ENCODE measurements at places on chromosomes 6 and 20. TPM values are rescaled to one million over a fixed set of nuclear protein-coding genes. Genes with fewer than 3 reads are reported as not detected.
A peak's percentile ranks its signal among the peaks of the same experiment; 100 is the strongest.

- no peak overlapping the region for H3K4me3 ChIP-seq
- H3K4me1 ChIP-seq: peaks cover 4% of the 10 kb centered on the region
- no peaks in the 10 kb centered on the region for H3K27me3 ChIP-seq
- H3K27ac ChIP-seq: no peak overlapping the region
- DNase-seq: no peak
These were observed 37.9 kb downstream of the ZC3H12D start for GRCh38 chr6:149446791-149447376.

GRCh38 chr20:14687313-14687712 lies 349.9 kb upstream of the FLRT3 start:
- H3K27me3 ChIP-seq: no peaks in the 10 kb centered on the region
- H3K36me3 ChIP-seq: no peaks in the 10 kb centered on the region
- DNase-seq: no peak

Gene REM1
- total RNA-seq: not detected

DNA sequence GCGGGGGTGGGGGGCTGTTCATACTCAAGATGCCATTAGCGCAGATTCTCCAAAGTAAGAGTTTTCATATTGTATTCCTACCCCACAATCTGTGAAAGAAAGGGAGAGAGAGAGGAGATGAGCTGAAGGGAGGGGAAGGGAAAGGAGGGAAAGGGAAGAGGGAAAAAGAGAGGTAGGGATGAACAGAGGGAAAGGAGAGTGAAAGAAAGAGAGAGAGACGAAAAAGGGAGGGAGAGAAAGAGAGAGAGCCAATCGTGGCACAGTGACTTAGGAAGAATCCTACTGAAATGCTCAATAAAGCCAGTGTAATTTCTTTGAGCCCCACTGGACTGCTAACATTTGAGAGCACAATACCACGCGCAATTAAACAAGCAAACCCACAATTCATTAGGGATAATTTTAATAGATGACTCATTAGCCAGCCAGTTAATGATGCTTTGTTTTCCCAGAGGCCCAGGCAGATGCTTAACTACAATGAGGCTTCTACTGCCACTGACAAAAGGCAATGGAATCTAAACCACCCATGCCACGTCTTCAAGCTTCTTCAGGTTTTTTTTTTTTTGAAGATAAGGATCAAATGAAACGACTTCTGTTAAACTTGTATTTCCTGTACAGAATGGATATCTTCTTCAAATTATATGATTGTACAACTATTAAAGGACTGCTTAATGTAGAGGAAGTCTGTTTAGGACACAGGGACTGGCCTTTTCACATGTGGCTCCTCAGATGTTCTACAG lies 306.8 kb downstream of the FOXC1 start:
- H3K27me3 ChIP-seq: no peaks in the 10 kb centered on the region
- no peak for DNase-seq
- no peaks in the 10 kb centered on the region for H3K36me3 ChIP-seq
- H3K4me1 ChIP-seq: peaks cover 20% of the 10 kb centered on the region

GRCh38 chr20:10603971-10604864 lies 69.6 kb downstream of the JAG1 start:
- no peak overlapping the region for H3K27ac ChIP-seq
- peaks cover 9% of the 10 kb centered on the region for H3K4me1 ChIP-seq

Gene BHLHE23
- not detected for total RNA-seq

DNA sequence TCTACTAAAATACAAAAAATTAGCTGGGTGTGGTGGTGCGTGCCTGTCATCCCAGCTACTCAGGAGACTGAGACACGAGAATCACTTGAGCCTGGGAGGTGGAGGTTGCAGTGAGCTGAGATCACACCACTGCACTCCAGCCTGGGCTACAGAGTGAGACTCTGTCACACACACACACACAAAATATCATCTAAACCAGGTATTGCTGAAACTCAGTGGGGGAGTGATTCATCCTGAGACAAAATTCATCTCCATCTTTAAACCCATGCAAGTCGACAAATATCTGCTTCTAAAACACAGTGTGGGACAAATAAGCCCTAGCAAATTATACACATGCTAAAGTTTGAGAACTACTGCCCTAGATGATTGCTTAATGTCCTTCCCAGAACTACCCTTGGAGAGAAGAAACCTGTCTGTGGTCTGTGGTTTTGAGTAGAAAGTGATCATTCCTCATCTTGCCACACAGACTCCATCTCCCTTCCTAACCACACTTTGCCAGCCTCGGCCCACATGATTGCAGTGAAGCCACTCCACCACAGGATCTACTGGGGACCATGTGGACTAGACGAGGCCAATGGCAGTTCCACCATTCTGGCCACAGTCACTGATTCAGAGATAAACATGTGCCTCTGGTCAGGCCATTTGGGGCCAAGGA lies 130.3 kb downstream of the OPRM1 start:
- peak; percentile 53 for DNase-seq
- H3K36me3 ChIP-seq: peaks cover 65% of the 10 kb centered on the region
- H3K4me3 ChIP-seq: no peak overlapping the region
- no peaks in the 10 kb centered on the region for H3K27me3 ChIP-seq
- H3K4me1 ChIP-seq: peaks cover 67% of the 10 kb centered on the region
- H3K27ac ChIP-seq: peak overlapping the region; percentile 51

DNA sequence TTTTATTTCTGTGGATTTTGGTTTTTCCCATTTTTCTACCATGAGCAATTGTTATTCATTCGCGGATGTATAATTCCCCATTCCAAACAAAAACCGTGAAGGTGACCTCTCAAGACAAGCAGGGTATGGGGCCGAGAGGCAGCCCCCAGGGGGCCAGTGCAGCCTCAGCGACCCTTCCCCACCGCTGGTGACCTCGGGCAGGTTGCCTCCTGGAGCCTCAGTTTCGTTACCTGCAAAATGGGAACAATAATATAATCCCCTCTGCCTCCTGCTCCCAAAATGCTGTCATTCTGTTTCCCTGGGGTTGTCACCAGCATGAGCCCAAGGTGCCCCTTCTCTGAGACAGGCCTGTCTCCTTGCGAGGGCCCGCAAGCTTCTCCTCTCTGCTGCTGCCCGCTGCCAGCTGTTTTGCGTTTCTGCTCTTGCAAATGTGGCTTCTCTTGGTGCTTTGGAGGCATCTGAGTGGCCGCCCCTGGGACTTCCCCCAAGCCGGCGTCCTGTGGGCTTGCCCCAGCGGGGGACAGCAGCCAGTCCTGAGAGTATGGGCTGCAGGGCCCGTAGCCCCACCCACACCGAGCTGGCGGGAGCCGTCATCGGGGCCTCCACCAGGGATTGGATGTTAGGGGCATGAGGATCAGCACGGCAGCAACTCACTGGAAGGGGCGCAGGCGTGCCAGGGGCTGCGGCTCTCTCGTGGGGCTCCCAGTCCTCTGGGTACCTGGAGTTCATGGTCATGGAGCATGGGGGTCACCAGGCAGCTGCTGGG lies 161.9 kb downstream of the TAF4 start:
- H3K4me1 ChIP-seq: no peaks in the 10 kb centered on the region
- no peak overlapping the region for H3K4me3 ChIP-seq
- no peaks in the 10 kb centered on the region for H3K27me3 ChIP-seq
- H3K36me3 ChIP-seq: no peaks in the 10 kb centered on the region
- DNase-seq: no peak
- no peak overlapping the region for H3K27ac ChIP-seq

- no peak overlapping the region for H3K4me3 ChIP-seq
- DNase-seq: peak; percentile 45
- H3K4me1 ChIP-seq: peaks cover 7% of the 10 kb centered on the region
These were observed 43.2 kb downstream of the YTHDF1 start for GRCh38 chr20:63172726-63173125.

DNA sequence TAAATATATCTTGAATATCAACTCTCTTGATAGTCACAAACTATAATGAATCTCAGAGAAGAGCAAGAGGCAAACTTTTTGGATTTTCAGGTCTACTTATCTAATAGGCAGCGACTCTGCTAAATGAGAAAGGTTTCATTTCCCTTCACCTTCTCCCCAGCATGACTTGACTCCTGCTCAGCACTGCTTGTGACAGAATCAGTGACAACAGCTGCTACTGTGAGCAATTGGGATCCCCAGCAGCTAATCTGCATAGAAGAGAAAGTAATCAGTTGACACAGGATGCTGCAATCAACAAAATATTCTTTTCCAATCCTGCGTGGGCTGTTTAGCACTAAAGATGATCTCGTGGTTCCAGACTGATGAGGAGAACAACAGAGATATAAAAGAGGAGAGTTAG lies 205.5 kb downstream of the MMUT start:
- no peak overlapping the region for H3K4me3 ChIP-seq
- no peaks in the 10 kb centered on the region for H3K27me3 ChIP-seq
- no peak overlapping the region for H3K27ac ChIP-seq
- H3K4me1 ChIP-seq: no peaks in the 10 kb centered on the region
- H3K36me3 ChIP-seq: no peaks in the 10 kb centered on the region

Gene CALHM6
- 7.1 TPM for total RNA-seq

Gene ADTRP
- 26.3 TPM for total RNA-seq

- H3K27ac ChIP-seq: no peak overlapping the region
- no peaks in the 10 kb centered on the region for H3K36me3 ChIP-seq
- H3K27me3 ChIP-seq: peaks cover 3% of the 10 kb centered on the region
These were observed 54.3 kb downstream of the ID4 start for GRCh38 chr6:19891451-19891850.

DNA sequence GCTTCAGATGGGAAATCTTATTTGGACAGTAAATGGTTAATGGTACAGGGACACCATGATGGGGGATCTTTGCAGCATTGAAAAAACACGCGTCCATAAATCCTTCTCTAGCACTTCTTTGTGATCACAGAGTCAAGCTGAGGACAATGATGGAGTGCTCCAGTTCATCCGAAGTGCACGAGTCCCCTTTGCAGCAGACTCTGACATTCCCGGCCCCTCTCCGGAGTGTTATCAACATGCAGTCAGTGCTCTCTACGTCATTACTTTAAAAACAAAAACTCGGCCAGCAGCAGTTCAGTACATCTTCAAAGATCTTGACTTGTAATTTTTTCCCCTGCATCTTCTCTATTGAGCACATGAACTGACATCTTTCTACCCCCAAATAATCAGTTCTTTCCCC lies 185.5 kb upstream of the AKAP12 start:
- no peaks in the 10 kb centered on the region for H3K27me3 ChIP-seq
- no peak overlapping the region for H3K4me3 ChIP-seq
- H3K4me1 ChIP-seq: no peaks in the 10 kb centered on the region
- peaks cover 42% of the 10 kb centered on the region for H3K36me3 ChIP-seq
- H3K27ac ChIP-seq: no peak overlapping the region
- no peak for DNase-seq

- H3K27ac ChIP-seq: peak overlapping the region; percentile 100
- peaks cover 31% of the 10 kb centered on the region for H3K36me3 ChIP-seq
- peaks cover 37% of the 10 kb centered on the region for H3K4me1 ChIP-seq
These were observed 1.7 kb downstream of the STX16 start for GRCh38 chr20:58652606-58653294.

GRCh38 chr6:18515767-18516166 lies 128.6 kb downstream of the RNF144B start:
- DNase-seq: no peak
- H3K27ac ChIP-seq: no peak overlapping the region
- no peaks in the 10 kb centered on the region for H3K36me3 ChIP-seq
- H3K27me3 ChIP-seq: peaks cover 3% of the 10 kb centered on the region

DNA sequence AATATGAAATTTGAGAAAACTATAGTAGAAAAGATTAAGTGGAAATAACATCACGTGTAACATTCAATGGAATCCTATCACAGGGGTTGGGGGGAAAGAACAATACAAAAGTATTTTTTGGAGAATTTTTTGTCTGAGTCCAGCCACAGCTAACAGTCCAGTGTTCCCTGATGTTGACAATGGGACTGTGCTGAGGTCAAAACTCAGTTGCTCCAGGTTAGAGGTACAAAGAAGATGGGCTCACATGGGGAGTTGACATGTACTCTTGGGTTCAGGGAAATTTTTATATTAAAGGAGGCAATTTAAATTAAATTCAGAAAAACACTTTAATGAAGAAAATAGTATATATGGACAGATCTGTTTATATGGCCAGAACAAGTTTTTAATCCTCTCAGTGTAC lies 995 bp downstream of the MYCT1 start:
- no peaks in the 10 kb centered on the region for H3K4me1 ChIP-seq
- peaks cover 21% of the 10 kb centered on the region for H3K27me3 ChIP-seq
- H3K36me3 ChIP-seq: no peaks in the 10 kb centered on the region
- no peak overlapping the region for H3K27ac ChIP-seq
- no peak for DNase-seq
- H3K4me3 ChIP-seq: no peak overlapping the region

- H3K27ac ChIP-seq: no peak overlapping the region
- H3K4me1 ChIP-seq: peaks cover 9% of the 10 kb centered on the region
- H3K4me3 ChIP-seq: no peak overlapping the region
- no peak for DNase-seq
- H3K27me3 ChIP-seq: peaks cover 11% of the 10 kb centered on the region
These were observed 4.2 kb upstream of the PHIP start for GRCh38 chr6:79082304-79082703.

- no peak overlapping the region for H3K4me3 ChIP-seq
- no peaks in the 10 kb centered on the region for H3K27me3 ChIP-seq
- no peak for DNase-seq
- H3K4me1 ChIP-seq: peaks cover 8% of the 10 kb centered on the region
- H3K36me3 ChIP-seq: peaks cover 3% of the 10 kb centered on the region
- H3K27ac ChIP-seq: no peak overlapping the region
These were observed 12.4 kb downstream of the FRS3 start for GRCh38 chr6:41767112-41767833.

DNA sequence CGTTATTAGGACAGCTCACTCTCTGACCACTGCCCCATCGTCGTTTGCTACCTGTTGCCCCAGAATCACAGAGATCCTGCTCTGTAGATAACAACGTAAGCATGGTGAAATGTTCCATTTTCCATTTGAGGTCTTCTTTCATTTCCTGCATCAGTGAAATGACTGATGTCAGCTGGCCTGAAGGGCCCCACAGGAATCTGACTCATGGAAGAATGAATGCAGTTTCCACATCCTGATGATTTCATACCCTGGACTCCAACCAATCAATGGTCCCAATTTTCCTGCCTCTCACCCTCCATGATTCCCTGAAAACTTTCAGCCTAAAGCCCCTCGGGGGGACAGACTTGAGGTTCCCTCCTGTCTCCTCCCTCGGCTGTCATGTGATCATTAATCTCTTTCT lies 394.4 kb upstream of the CDH4 start:
- H3K27ac ChIP-seq: no peak overlapping the region
- H3K4me1 ChIP-seq: peaks cover 2% of the 10 kb centered on the region
- H3K4me3 ChIP-seq: no peak overlapping the region
- no peaks in the 10 kb centered on the region for H3K27me3 ChIP-seq
- DNase-seq: no peak

- H3K4me1 ChIP-seq: no peaks in the 10 kb centered on the region
- H3K36me3 ChIP-seq: no peaks in the 10 kb centered on the region
- H3K4me3 ChIP-seq: no peak overlapping the region
- H3K27ac ChIP-seq: no peak overlapping the region
- DNase-seq: no peak
These were observed 78.3 kb downstream of the TRAM2 start for GRCh38 chr6:52498538-52499017.

Gene HCK
- not detected for total RNA-seq

- H3K27me3 ChIP-seq: no peaks in the 10 kb centered on the region
- H3K4me1 ChIP-seq: peaks cover 2% of the 10 kb centered on the region
- H3K27ac ChIP-seq: no peak overlapping the region
- no peak for DNase-seq
- H3K4me3 ChIP-seq: no peak overlapping the region
These were observed 299.4 kb downstream of the ZFAND3 start for GRCh38 chr6:38118791-38119365.

- no peak overlapping the region for H3K4me3 ChIP-seq
- H3K27ac ChIP-seq: no peak overlapping the region
- no peaks in the 10 kb centered on the region for H3K36me3 ChIP-seq
- peaks cover 6% of the 10 kb centered on the region for H3K27me3 ChIP-seq
- DNase-seq: no peak
These were observed 628.2 kb downstream of the CDH26 start for GRCh38 chr20:60586269-60587050.

GRCh38 chr6:133241086-133241900 lies at the start of gene EYA4:
Gene EYA4, plus strand, starts transcription at chr6:133241357. Its CDS starts 33,424 bp downstream, at chr6:133274781.
- H3K4me1 ChIP-seq: peaks cover 10% of the 10 kb centered on the region
- no peak within 1 kb of the TSS for H3K27ac ChIP-seq
- no peak for DNase-seq
- H3K36me3 ChIP-seq: no peaks in the 10 kb centered on the region
- H3K27me3 ChIP-seq: peaks cover 40% of the 10 kb centered on the region
